ENCODE measurements at places on chromosomes 2 and 18.
A peak's percentile ranks its signal among the peaks of the same experiment; 100 is the strongest.

DNA sequence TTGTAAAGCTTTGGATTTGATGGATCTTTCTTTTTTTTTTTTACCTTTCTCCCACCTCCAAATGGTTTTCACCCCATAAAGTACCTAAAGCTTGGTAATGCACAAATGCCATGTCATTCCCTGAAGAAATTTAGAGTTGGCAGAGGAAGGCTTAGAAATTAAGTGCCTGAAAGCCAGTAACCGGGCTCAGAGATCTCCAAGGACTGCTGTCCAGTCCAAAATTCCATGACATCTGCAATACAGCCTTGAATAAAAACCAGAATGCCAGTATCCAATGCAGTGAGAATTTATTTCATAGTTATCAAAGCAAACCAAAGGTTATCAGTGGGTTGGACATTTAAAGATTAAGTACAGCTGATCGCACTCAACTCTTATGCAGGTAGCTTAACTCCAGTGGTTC is 209.9 kb upstream of the RBBP8 start:
- DNase-seq: no peak

DNA sequence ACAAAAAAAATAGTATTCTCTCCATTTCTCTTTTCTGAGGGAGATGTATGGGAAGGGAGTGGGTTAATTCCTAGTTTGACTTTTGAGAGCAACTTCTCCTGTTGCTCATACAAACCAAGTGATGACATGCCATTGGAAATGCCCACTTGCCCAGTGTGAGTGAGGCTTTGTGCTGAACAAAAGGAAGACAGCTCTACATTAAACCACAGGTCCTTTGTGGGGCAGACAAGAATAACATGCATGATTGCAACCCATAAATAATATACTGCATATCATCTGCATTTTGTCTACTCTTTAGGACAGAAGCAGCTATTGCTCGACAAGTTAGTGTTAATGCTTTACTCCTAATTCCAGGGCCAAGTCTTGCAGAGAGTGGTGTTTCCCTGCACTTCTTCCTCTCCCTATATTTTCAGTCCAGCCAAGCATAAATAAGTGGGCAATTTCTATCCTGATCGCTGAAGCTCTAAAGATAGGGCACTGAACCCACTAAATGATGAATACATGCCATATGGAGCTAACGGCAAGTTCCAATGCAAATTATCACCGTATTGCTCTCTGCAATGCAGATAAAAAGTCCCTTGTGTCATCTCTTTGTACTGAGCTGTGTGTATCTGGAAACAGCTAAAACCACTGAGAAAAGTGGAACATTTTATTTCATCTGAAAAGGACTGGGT is 19.4 kb upstream of the EHBP1 start:
- no peak for DNase-seq

- DNase-seq: no peak
Observed at GRCh38 chr2:124879640-124880039, 854.6 kb downstream of the CNTNAP5 start.

- DNase-seq: no peak
Observed at GRCh38 chr18:44552706-44553105, 128.0 kb upstream of the SETBP1 start.

- DNase-seq: no peak
Observed at GRCh38 chr2:102126169-102126568, 16.4 kb upstream of the IL1R1 start.

GRCh38 chr18:57434536-57435494 is at the start of gene ONECUT2:
ONECUT2 (plus strand) TSS chr18:57435374; CDS start chr18:57435717, 343 bp downstream.
- peak; percentile 17 for DNase-seq

DNA sequence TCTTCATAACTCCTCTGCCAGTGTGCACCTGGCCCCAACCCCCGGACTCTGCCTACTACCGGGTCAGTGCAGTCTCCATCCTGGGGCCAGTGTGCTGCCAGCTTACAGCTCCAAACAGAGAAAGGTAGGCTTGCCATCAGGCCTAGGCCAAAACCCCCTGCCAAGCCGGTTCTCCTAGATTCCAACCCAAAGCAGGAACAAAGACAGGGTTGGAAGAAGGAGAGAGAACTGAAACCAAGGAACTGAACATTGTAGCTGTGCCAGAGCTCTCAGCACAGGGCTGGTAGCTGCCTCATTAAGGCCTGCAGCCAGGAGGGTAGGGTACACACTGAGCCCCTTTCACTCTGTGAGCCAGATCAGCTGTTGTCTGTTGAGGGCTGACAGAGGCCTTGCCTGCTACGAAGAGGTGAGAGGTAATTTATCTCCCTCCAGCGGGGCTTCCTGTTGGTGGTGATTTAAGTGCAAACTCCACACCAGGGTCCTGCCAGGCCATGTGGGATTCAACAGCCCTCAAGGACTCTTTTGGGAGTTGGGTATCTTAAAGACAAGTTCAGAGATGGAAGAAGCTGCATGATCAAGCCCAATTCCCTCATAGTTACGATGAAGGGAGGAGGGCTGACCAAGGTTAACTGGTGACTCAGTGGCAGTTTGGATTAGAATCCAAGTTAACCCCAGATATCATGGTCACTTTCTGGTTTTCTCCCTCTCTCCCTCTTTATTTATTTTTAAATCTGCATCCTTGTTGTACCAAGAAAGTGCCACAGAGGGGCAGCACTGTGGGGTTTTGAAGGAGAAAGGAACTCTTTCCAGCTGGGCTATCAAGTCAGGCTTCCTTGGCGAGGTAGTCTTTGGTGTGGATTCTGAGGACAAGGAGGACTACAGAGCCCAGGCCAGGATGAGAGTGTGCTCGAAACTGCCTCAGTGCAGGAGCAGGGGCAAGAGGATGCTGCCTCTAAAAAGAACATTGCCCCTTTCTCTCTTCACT is 48.1 kb downstream of the CYRIA start:
- no peak for DNase-seq

- DNase-seq: no peak
Observed at GRCh38 chr2:241035142-241035817, 36.9 kb downstream of the SNED1 start.

DNA sequence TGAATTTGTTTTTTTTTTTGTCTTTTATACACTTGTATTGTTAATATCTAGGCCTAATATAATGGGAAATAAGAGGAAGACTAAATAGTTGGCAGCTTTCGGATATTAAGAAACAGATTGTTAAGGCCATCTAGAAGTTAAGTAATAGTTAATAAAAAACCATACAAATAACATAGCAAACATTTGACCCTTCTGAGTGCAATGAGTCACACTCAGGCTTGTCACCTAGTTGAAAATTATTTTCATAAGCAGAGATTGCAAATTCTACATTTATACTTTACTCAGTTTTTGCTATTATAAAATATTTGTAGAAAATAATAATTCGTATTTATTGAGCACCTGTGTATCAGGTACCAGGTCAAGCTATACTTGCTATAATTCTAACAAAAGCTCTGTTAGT is 2.4 kb downstream of the NUP35 start:
- DNase-seq: no peak

DNA sequence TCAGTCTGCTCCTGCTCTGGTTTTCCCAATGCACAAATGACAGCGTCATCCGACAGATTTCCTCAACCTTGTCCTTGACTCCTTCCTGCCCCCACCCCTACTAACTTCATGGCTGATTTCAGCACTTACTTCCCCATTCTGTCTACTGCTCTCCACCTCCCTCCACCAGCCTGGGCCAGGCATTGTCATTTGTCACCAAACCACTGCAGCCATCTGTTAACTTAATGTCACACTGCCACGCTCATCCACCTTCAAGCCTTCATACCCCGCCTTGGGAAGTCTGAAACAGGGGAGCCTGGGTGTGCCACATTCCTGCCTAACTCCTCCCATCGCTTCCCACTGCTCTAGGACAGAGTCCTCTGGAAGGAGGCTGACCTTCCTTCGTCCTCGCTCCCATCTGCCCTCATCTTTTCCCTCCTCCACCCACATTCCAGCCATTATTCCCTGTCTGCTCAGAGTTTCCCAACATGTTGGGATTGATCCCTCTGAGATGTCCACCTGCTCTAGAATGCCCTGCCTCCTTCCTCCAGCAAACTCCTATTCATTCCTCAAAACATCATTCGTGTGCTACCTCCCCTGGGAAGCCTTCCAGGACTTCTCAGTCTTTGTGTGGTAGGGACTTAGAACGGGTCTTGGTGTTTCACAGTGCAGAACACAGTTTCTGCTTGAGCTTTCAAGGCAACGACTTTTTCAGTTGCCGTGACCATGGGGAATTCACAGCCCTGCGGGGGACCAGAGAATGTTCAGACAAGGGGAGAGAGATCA is 42.2 kb upstream of the SMAD7 start:
- no peak for DNase-seq

DNA sequence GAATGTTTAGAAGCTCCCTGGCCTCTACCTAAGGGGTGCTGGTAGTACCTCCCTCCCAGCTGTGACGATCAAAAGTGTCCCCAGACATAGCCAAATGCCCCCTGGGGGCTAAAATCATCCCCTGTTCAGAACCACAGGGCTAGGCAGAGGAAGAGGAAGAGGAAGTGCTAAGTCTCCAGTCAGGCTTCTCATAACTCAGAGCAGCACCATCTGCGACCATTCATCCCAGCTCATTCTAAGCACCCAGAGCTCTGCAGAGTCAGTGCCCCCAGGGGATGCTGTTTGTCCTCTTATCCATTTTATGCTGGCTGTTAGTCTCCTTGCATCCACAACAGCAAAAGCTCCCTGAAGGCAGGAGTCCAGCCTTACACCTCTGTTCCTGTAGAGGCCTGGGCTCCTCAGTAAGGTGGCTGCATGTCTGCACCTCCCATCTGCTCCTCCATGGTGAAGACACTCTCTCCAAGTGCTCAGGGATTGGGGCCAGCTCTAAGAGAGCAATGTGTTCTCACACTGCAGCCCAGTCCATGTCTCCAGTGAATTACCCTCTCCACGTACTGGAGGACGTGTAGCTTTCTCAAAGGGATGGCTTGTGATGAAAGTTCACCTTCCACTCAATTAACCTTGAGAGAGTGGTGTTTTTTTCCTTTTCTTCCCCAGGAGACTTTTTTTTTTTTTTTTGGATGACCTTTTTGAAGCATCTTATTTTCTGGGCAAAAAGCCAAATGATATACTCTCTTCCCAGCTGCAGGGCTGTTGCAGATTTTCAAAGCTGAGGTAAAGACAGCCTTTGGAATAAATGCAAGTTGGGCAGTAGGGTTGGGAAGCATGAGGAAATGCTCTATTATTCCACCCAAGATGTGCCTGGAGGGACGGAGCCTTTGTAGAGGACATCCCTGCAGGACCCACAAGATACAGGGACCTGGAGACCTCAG is 158.9 kb upstream of the SLC14A2 start:
- no peak for DNase-seq

- no peak for DNase-seq
Observed at GRCh38 chr18:24185805-24186204, 46.9 kb downstream of the CABYR start.

- no peak for DNase-seq
Observed at GRCh38 chr2:136131484-136131960, 13.6 kb upstream of the CXCR4 start.

- no peak for DNase-seq
Observed at GRCh38 chr2:170180031-170180566, 2.2 kb downstream of the MYO3B start.

DNA sequence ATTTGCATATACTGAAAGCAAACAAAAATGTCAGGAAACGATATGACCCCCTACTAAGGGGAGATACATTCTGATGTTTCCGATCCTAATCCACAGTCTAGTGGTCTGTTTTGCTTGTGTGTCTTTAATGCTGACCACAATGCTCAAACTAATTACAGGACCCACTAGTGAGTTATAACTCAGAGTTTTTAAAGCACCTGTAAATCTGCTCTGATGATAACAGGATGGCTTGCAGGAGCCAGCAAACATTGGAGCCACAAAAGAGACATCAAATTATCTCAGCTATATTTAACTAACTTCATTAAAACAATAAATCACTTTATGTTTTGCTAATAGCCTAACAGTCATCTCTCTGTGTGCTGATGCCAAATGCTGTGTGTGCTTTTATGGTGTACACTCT is 300.3 kb downstream of the NBAS start:
- DNase-seq: peak; percentile 77

Data from NCI-H2081 treated with DMSO at 0.1 percent for 48 hours (cell line).